Fibroblast of upper back skin (primary cell): ENCODE measurements at places on chromosomes 12 and 14.
A peak's percentile ranks its signal among the peaks of the same experiment; 100 is the strongest.

DNA sequence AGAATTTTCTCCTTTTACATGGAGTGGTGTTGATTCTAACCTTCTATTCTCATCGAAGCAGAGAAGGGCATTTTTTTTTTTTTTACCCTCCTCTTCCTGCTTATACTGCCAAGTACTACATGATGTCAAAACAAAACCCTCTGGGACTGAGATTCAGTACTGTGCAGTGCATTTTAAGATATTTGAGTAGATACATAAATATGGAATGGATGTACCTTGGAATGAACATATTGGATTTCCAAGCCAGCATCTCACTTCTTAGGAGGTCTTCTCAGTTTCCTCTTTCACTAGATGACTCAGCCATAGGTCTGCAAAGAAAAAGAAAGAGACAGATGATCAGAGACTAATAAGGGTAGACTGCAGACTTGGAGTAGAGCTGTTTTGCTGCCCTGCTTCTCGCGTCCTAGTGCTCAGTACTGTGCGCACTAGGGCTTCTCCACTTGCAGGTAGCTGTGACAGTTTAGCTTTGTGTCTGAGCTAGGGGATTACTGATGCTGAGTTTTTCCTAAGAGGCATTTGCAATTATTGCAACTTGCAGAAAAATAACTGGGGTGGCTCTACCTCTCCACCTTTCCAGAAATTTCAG, 20.4 kb downstream of the TPH2 start:
- peak; percentile 69 for DNase-seq

- DNase-seq: no peak
Observed at GRCh38 chr12:132492522-132492921, 2.6 kb downstream of the FBRSL1 start.

- DNase-seq: no peak
Observed at GRCh38 chr14:36439766-36440165, 80.3 kb downstream of the NKX2-1 start.

DNA sequence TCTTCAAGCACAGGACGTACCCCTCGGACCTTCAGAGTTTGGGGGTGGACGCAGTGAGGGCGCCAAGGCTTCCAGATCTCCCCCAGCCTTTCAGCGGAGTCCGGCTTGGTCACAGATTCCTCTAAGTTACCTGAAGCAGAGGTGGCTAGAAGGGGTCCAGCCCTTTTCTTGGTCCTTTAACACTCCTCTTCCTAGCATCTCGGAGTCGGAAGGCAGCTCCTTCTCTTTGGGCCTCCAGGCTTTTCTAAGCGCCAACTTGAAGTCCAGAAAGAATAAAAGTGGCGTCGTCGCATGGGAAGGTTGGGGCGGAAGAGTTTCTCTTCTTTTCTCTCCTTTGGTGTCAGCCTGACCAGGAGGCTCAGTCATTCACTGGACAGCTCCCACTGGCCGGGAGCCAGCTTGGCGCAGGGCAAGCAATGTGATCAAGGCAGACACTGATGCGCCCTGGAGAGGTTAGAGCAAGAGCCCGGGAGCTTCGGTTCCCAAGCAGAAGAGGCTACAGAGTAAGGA, 9.6 kb downstream of the OR6S1 start:
- DNase-seq: peak; percentile 71

DNA sequence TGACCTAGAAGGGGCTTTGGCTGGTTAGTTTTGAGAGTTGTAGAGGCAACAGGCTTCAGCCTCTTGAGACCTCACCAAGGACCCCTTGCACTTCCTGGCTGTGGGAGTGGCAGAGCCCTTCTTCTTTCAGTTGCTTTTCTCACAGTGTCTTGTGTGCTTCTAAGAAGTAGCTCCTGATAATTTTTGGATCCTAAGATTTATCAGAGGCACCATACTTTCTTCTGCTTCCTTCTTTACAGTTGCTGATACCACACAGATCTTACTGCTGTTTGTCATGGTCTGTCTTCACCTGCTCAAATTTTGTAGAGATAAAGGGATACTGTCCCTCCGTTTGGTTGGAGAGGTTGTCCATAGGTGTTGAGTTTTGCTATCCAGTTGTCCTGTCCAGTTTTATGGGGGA, 33.8 kb downstream of the VRK1 start:
- no peak for DNase-seq

- peak; percentile 50 for DNase-seq
Observed at GRCh38 chr12:24902511-24903328, 46.2 kb downstream of the BCAT1 start.

- DNase-seq: no peak
Observed at GRCh38 chr14:89184952-89185351, 232.1 kb downstream of the FOXN3 start.

DNA sequence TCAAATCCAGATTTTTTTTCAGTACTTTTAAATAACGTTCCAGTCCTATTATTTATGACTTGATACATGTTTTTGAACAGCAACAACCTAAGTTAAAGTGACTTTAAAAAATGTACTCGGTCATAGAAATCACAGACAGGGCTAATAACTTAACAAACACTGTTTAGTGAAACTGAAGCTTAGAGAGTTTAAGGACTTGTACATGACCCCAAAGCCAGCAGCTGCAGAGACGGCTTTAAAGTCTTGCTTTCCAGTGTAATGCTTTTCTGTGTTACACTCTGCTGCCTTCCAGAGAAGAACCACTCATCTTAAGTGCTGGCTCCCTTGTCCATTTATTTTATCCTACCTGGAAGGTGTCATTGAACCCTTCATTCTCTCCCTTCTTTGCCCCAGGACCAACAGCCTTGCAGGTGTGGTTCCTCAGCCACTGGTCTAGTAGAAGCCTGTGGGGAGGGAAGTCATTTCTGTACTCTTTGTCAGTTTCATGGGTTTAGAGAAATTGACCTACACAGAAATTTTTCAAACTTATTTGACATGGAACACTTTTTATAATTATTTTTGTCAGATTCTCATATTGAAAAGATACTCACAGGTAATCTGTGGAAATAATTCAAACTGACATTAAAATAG, 60.9 kb downstream of the NAV3 start:
- no peak for DNase-seq

- peak; percentile 42 for DNase-seq
Observed at GRCh38 chr14:80784820-80785219, 156.7 kb downstream of the CEP128 start.

DNA sequence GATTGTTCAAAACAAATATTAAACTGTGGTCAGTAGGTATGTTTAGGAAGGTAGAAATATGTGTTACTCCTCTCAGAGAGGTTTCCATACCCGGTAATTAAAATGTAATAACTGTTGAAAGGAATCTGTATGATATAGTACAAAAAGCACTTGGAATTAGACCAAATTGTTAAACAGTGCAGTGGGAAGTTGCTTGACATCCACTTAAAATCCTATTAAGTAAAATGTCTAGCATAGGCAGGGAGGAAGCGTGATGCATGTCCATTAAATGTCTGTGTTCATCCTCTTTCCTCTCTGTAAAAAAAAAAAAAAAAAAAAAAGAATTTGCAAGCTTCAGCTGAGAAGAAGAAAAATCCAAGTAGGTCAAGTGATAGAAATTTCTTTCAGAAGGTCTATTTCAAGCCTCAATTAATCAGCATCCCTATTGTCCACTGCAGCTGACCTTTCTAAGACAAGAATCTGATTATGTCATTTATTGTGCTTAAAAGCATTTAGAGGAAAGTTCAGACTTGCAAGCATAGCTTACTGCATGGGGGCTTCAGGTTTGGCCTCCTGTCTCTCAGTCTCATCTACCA, 265.6 kb upstream of the RGS6 start:
- DNase-seq: peak; percentile 74

DNA sequence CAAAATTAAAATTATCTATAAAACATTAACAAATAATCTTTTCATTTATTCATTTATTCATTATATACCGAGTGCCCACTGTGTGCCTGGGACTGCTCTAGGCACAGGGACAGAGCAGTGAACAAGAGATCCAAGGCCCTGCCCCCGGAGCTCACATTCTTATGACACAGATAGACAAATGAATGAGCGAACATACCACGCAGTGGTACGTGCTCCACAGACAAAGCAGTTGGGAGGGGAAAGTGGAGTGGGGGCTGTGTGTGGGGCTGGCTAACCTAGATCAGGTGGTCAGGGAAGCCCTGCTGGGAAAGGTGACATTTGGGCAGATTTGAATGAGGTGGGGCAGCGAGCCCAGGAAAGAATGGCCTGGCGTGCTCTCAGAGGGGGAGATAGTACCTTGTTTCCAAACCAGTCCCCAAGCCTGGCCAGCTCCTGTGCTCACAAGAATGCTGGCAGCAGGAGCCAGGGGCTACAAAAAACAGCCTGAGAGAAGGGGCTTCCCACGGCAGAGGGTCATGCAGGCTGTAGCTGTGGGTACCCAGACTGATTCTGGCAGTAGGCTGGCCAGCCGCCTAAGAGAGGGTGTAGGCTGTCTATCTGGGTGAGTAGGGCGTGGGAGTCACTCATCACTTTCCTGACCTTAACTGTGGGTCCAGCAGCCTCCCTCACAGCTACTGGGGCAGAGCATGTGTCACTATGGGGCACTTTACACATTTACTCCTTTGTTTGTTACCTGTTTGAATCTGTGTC, 57.8 kb upstream of the ACTN1 start:
- DNase-seq: peak; percentile 61

DNA sequence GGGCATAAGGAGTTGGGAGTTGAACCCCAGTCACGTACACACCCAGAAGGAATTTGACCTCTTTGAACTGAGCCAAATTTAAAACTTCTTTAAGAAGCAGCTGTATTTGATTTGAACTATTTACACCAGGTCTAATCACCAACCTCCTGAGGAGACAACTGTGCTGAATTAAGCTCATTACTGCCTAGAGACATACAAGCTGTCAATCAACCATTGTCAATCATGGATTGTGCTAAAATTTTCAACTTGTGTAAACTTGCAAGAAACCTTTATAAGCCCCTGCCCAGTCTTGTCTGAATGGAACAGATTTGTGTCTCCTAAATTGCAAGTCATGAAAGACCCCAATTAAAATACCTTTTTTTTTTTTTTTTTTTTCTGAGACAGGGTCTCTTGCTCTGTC, 44.3 kb upstream of the RESF1 start:
- DNase-seq: no peak

- DNase-seq: no peak
Observed at GRCh38 chr12:12481631-12482030, 81.0 kb downstream of the DUSP16 start.

GRCh38 chr12:128449146-128449894, 182.3 kb downstream of the TMEM132C start:
- no peak for DNase-seq

DNA sequence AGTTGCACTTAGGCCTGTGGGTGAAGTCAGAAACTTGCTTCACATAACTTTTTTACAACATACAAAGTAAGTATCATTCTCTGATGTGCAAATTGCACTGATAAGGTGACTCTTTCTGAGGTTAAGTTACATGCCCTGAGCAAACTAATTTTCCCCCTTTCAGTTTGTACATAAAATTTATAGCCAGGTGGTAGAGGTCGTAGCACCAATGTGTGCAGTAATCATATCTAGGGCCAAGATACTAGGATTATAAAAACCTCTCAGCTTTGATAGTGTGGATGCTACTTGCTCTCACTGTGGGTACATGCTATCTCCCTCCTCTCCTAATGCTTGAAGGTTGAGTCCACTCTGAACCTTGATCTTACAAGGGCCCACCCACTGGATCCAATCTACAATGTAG, 130.7 kb upstream of the CPNE8 start:
- DNase-seq: no peak

- DNase-seq: no peak
Observed at GRCh38 chr14:37598747-37599506, 3.5 kb downstream of the TTC6 start.

GRCh38 chr14:69014829-69015259, 35.7 kb upstream of the ACTN1 start:
- DNase-seq: no peak

DNA sequence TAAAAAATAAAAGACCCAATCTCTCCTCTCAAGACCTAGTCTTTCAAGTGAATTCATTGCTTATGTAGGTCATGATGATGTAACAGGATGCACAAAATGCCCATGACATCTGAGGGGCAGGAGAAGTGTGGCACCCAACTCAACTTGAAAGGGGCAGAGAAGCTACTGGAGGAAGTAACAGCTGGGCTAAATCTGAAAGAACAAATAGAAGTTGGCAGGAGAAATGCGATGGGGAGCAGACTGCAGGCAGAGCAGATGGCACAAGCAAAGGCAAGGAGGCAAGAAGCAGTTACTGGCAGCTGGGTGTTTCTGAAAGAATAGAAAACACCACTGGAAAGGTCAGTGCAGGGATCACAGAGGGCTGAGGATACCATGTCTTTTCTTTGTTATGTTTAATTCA, 14.6 kb downstream of the SLC38A4 start:
- no peak for DNase-seq

- DNase-seq: no peak
Observed at GRCh38 chr14:71931492-71932228, 569 bp upstream of the RGS6 start.

DNA sequence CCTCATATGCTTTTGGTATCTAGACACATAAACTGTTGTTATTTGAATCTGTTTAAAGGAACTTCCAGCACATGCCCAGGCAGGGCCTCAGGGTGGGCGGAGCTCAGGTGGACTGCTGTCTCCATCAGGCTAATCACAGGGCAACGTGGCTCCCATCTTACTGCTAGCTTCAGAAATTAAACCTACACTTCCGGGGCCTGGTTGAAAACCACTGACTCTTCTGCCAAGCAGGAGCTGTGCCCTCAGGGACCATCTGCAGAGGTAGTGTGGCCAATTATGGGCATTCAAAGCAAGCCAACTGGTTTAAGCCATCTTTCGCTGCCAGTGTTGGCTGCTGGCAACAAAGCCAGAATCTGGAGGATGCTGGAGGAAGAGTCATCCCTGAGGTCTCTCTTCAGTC, 97.5 kb downstream of the TMX1 start:
- DNase-seq: no peak

DNA sequence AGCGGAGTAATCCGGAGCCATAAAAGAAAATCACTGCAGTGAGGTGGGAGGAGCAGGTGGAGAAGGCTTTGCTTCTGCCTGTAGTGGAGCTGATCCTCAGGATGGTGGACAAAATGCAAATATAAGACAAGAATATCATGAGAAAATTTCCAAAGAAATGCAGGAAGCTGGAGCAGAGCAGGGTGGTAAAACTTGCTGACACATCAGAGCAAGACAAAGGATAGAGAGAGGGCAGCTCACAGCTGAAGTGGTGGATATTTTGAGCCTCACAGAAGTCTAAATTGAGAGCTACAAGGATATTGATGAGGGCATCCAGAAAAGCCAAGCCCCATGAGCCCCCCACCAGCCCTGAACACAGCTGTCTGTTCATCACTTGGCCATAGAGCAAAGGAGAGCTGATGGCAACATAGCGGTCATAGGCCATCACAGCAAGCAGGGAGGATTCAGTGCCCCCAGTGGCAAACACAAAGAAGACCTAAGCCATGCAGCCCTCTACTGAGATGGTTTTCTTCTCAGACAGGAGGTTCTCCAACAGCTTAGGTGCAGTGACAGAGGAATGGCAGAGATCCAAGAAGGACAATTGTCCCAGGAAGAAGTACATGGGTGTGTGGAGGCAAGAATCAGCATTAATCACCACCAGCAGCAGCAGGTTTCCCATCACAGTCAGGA, 30.0 kb upstream of the ANP32D start:
- no peak for DNase-seq

GRCh38 chr12:4084573-4084972, 189.0 kb upstream of the CCND2 start:
- DNase-seq: no peak

DNA sequence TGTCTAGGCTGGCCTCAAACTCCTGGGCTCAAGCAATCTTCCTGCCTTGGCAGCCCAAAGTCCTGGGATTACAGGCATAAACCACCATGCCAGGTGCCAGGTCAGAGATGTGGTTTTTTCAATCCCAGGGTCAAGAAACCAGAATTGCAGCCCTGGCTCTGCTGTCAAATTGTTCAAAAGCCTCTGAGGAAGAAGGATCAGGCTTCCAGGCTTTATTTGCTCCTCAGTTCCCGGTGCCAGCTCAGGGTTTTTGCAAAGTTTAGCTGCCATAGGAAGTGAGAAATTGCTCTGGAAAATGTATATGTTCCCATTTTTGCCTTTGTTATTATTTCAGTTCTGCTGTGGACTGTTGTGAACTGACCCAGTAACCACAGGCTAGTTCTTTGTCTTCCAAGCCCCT, 28.7 kb downstream of the WNT5B start:
- no peak for DNase-seq
